ENCODE measurements at places on chromosomes 6 and 20.

- DNase-seq = no peak
Observed at GRCh38 chr20:18672834-18673233, 85.0 kb downstream of the DTD1 start.

GRCh38 chr20:62831854-62832211 is 15.0 kb downstream of the COL9A3 start:
- DNase-seq = no peak

- peak; percentile 36 for DNase-seq
Observed at GRCh38 chr6:34791164-34791700, 651 bp upstream of the BLTP3A start.

DNA sequence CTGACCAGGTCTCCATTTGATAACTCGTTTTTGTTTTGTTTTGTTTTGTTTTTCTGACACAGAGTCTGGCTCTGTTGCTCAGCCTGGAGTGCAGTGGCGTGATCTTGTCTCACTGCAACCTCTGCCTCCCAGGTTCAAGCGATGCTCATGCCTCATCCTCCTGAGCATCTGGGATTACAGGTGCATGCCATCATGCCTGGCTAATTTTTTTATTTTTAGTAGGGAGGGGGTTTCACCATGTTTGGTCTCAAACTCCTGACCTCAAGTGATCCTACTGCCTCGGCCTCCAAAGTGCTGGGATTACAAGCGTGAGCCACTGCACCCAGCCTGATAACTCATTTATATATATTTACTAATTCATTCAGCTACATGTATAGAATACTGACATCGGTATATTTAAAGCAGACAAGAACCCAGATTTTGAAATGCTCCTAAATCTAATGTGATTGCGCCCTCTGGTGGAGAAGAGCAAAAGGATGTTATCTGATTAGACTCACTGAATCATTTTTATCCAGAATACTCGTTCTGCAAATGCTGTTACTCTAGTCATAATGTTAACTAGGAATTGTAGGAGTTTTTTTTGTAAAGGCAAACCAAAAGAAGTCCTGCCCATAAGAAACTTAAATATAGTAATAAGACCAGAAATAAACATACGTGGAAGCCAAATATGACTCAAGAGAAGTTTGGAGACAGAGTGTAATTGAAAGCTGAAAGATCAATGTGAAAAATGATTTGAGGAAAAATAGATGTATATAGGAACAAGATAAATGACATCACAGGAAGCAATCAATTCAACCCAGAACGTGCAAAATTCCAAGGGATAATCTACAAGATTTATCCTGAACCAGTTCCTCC is 5.3 kb upstream of the COL12A1 start:
- DNase-seq = peak; percentile 70

DNA sequence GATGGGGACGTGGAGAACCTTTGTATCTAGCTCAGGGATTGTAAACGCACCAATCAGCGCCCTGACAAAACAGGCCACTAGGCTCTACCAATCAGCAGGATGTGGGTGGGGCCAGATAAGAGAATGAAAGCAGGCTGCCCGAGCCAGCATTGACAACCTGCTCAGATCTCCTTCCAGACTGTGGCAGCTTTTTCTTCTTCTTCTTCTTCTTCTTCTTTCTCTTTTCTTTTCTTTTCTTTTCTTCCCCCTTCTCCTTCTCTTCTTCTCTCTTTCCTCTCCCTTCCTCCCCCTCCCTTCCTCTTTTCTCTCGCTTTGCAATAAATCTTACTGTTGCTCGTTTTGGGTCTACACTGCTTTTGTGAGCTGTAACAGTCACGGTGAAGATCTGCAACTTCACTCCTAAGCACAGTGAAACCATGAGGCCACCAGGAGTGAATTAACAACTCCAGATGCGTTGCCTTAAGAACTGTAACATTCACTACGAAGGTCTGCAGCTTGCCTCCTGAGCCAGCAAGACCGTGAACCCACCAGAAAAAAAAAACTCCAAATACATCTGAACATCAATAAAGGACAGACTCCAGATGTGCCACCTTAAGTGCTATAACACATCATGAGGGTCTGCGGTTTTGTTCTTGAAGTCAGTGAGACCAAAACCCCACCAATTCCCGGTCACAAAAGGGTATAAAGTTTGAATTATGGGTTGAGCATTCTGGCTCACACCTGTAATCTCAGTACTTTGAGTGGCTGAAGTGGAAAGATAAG is 19.6 kb upstream of the SERPINB1 start:
- no peak for DNase-seq

All from CD4-positive, alpha-beta T cell treated with Interleukin-15 for 4 hours (primary cell).